ENCODE measurements at places on chromosomes 6 and 20.

DNA sequence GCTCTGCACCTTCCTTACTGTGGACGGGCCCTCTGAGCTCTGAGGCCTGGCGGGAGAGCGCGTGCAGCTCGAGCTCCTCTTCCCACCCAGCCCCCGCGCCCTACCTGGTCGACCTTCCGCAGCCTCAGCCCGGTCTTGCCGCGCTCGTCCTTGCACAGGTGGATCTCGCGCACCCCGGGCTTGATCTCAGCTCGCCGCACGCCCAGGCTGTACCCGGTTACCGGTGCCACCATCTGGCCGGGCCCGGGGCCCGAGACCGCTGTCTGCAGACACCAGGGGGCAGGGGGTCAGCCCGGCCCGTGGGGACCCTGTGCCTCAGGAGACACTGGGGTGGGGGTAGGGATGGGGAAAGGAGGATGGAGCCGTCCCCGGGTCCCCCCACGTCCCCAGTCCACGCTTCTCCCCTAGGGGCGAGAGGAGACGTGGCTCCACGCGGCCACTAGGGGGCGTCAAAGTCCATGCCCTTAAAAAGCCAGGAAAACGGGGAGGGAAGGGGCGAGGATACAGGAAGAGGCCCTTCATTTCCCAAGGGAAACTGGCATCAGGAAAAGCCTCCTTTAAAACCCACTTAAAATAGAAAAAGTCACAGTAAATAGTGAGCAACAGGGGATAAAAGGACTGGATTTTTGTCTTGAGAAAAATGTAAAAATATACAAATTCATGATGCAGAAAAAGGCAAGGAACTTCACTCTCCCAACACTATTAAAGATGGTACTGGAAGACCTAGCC lies 15.5 kb downstream of the SDCBP2 start:
- DNase-seq, result peak; percentile 60

DNA sequence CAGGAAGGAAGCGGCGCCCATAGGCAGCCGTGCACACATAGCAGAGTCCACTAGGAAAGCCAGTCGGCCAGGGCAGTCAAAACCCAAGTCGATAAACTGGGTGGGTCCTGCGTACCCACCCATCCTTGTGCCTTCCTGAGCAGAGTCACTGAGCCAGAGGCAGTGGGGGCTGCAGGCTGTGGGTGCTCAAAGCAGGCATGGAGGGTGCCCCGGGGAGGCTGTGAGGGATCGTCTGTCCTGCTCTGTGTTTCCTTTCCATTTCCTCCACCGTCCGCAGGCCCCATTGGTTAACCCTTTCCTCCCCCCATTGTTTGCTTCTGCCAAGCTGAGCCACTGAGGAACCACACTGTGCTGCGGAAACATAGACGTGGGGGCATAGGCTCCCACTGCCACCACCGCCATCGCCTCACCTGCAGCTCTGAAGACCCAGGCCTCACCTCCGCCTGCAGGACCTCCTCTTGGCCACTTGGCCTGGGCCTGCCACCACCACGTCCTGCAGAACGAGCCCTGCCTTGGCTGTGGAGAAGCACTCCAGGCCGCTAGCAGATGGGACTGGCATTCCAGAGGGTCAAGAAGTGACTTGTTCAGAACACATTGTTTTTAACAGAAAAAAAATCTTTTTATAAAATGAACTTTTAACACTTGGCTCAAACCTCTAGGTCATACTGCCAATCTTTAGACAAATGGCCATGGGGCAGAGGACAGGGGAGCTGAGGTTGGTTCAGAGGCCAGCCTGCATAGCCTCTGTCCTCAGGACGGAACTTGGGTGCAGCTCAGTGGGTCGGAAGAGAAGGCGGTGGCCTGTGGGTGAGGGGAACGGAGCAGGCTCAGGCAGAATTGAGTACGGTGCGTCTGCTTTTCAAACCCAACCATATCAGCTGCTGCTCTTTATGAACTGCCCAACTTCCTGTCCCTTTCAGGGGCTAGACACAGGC lies 52.6 kb downstream of the TCP11 start:
- no peak for DNase-seq

- no peak for DNase-seq
Measured at GRCh38 chr6:16305788-16306187, 67.4 kb downstream of the GMPR start.

DNA sequence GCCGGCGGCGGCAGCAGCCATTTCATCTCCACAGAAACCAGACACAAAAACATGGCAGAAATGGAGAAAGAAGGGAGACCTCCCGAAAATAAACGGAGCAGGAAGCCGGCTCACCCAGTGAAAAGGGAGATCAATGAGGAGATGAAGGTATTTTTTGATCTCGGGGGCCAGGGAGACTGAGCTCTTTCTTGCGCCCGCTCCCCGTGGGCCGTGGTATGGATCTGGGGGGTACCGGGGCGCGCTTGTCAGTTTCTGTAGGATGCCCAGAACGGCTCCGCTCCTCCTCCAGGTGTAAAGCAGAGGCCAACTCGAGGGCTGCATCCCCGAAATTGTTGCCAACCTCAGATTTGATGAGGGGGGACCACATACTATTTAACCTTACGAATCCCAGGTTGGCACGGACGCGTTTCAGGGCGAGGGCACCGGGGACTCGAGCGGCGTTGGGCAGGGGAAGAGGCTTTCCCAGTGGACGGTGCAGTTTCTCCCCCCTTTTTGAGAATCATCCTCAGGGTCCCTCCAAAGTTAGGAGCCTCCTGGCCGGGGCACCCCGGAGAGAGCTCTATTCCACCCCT lies 735 bp downstream of the SOBP start:
- no peak for DNase-seq

- DNase-seq, result no peak
Measured at GRCh38 chr6:56539527-56540105, 103.1 kb downstream of the DST start.

- DNase-seq, result no peak
Measured at GRCh38 chr6:23371132-23371915, 754.7 kb upstream of the NRSN1 start.

DNA sequence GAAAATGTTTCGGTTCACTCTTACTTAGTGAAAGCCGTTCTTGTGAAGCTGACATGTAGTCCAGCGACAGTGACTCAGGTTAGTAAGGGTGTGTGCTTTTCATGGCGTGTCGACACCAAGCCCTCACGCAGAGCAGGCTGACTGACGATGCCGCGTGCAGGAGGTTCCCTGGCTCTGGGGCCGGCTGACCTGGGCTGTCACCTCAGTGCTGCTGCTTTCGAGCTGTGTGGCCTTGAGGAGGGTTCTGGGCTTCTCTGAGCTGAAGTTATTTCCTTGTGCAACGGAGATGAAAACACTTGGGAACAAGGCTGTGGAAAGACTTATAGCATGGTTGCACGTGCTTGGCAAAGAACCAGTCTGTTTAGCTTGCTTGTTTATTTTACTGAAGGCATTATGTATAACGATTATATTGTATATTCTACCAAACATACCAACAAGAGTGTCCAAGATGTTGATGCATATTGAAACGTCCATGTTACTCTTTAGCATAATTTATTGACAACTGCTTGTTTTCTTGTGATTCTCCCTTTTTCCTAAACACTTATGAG lies 59.2 kb downstream of the PHACTR3 start:
- DNase-seq, result no peak

- no peak for DNase-seq
Measured at GRCh38 chr6:46947497-46947896, 25.8 kb upstream of the ADGRF5 start.

DNA sequence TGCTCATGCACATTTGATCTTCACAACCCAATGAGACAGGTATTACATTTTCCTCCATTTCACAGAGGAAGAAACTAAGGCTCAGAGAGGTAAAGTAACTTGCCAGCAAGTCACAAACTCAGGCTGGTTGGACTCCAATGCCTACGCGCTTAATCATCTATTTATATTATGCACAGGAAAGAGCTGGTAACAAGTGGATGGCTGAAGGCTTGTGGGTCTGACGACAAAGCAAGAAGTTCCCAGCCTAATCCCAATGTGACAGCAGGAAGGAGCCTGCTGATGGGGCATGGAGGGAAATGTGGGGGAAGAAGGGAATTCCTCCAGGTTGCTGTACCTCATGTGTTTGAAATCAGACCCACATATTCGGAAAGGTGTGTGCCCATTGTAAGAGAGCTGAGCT lies 3.9 kb downstream of the CDH22 start:
- no peak for DNase-seq

GRCh38 chr6:154638369-154638768 lies 94.8 kb upstream of the SCAF8 start:
- no peak for DNase-seq

GRCh38 chr20:55159230-55159629 lies 683.8 kb downstream of the DOK5 start:
- DNase-seq, result no peak

DNA sequence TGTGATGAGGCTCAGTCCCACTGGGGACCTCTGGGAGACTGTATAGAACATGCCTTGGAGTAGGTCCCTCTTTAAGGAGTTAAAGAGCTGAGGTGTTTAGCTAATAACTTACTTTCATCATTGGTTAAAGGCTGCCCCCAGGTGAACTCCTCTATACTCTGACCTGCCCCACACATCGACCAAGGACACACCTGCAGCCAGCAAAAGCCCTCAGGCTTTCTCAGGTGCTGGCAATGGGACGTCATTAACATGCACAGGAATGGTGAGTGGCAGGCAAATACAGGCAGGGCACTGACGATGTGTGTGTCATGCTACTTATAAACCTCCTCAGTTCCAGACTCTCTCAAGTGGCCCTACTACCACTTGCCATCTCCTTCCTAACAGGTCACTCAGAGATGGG lies 366.4 kb downstream of the KIF16B start:
- no peak for DNase-seq

- no peak for DNase-seq
Measured at GRCh38 chr6:12709116-12709515, 7.5 kb upstream of the PHACTR1 start.

DNA sequence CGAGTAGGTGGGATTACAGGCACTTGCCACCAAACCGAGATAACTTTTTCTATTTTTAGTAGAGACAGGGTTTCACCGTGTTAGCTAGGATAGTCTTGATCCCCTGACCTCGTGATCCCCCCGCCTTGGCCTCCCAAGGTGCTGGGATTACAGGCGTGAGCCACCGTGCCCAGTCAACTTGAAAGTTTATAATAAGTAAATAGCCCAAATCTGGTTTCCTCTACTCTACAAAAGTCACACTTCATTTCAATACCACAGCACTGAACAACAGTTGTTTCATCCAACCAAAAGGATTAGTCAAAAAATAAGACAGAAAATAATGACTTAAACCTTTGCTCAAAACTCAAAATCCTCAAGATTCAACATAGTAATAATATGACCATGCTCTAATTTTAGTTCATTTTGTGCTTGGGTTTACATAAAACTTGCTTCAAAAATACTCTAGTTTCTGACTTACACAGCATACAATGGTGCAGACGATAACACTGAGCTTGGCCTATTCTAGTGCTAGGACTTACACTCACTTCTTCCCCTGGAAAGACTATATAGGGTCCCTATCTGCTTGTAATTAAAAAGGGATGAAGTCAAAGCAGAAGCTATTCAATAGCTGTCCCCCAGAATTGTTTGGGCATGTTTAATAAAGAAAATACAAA lies 56.7 kb downstream of the NT5E start:
- DNase-seq, result no peak

DNA sequence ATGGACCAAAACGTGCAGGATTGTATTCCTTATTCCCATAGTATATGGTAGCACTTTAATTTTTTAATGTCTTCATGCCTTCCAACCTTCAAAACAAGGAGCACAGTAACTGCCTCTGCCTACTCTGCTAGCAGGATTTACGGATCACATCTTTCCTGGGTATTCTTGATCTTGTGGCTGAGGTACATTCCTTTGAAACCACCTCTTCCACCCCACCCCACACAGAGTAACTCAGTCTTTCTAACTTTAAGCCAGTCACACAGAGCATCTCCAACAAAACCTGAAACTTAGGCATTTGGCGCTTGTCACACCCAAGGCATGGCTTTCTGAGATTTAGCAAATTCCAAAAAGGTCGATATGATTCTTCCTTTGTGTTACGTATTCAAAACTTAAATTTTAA lies 2.3 kb upstream of the ID4 start:
- no peak for DNase-seq

GRCh38 chr6:38193481-38194281 lies 374.2 kb downstream of the ZFAND3 start:
- no peak for DNase-seq

DNA sequence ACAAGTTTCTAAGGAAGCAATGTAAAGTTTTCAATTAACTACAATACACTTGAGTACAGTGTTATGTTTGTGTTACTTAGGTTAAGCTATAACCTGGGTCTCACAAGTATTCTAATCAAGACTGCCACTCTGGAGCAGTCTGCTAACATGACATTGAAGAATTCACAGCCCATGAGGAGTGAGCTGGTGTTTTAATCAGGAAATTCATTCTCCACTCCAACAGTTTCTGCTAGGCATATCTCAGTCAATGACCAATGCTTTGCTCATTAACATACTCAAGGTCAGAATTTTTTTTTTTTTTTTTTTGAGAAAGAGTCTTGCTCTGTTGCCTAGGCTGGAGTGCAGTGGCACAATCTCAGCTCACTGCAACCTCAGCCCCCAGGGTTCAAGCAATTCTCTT lies 59.6 kb upstream of the SAMHD1 start:
- no peak for DNase-seq

DNA sequence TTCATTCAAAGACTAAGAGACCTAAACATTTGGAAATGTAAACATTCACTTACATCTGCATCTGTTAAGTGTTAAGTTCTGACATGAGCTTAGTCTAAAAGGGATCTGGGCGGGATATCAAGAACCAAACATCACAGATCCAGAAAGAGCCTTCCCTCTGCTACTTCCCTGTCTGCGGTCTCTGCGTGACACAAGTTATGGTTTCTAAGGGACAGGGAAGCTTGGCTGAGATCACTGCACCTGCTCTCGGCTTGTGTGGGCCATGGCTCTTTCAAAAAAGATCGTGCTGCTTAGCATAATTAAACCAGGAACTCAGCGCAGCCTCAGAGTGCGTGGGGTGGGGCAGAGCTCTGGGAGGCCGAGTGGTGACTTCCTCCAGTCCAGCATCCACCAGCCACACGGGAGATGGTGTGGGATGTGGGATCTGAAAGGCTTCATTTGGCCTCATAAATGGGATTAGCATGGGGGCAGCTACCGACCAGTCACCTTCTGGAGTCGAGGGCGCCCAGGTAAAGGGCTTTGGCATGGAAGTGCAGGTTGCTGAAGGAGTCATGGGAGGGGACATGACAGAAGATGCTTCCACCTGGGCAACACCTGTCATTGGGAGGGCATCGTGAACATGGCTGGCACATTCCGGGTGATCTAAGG lies 16.7 kb upstream of the RAMACL start:
- DNase-seq, result no peak

GRCh38 chr20:37267667-37268313 lies 6.2 kb upstream of the GHRH start:
- no peak for DNase-seq

DNA sequence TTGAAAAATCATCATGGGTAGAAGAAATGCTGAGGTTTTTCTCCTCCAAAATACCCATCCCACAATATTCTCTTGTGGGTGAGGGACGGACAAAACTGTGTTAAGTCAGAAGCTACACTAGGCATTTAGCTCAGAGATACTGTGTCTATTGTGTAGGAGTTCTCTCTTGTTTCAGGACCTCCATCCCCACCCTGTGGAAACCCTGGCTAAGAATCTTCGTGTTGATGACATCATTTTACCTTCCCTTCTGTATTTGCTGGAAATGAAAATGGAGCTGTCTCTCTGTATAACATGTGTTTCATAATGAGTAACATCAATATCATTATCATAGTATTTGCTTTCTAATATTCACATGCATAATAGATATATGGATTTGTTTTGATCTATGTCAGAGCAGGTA lies 1193.0 kb upstream of the CITED2 start:
- no peak for DNase-seq

GRCh38 chr20:45373353-45374100 lies 4.6 kb downstream of the TP53TG5 start:
- DNase-seq, result peak; percentile 90

GRCh38 chr6:113560908-113561307 lies 296.2 kb upstream of the MARCKS start:
- DNase-seq, result no peak

GRCh38 chr6:127349980-127350379 lies 6.6 kb upstream of the ECHDC1 start:
- no peak for DNase-seq

All from CD4-positive, alpha-beta T cell treated with Interleukin-4 for 1 hour (primary cell).